A549 treated with CORT108297 at 1 μM for 4 hours (cell line): ENCODE measurements at places on chromosomes 11 and 22. TPM values are rescaled to one million over a fixed set of nuclear protein-coding genes. Genes with fewer than 3 reads are reported as not detected.

Gene DTX4
- 4.1 to 5.6 TPM (median 4.8 TPM) in 5 replicates for total RNA-seq

Gene MUC5AC
- total RNA-seq = 1.9 to 4.1 TPM (median 3.2 TPM) in 5 replicates

Gene KRTAP5-7
- total RNA-seq = not detected in 5 replicates

Gene SLC1A2
- total RNA-seq = 0.02 to 0.07 TPM (median 0.05 TPM) in 4 of 5 replicates, not detected in the other

Gene RASGRP2
- 1.0 to 1.5 TPM (median 1.1 TPM) in 5 replicates for total RNA-seq

Gene MIF
- total RNA-seq = 477 to 982 TPM (median 945 TPM) in 5 replicates

Gene TMEM86A
- total RNA-seq = 0.21 to 0.62 TPM (median 0.41 TPM) in 5 replicates

Gene MMP13
- total RNA-seq = 0.05 TPM in 2 of 5 replicates, not detected in the others

Gene OLFML1
- 0.03 TPM in 1 of 5 replicates, not detected in the others for total RNA-seq

Gene OR51E1
- total RNA-seq = not detected in 5 replicates

Gene ASPHD2
- total RNA-seq = 0.71 to 1.5 TPM (median 1.4 TPM) in 5 replicates

Gene TEX54
- total RNA-seq = not detected in 5 replicates

Gene C11orf21
- total RNA-seq = not detected in 5 replicates

Gene ART1
- total RNA-seq = not detected in 5 replicates

Gene MOGAT2
- not detected in 5 replicates for total RNA-seq

Gene CRYBB2
- total RNA-seq = not detected in 5 replicates

Gene DGCR6
- total RNA-seq = 0.63 to 1.7 TPM (median 1.3 TPM) in 5 replicates

Gene SHANK2
- total RNA-seq = 6.5 to 8.8 TPM (median 7.7 TPM) in 5 replicates

Gene MS4A6E
- not detected in 5 replicates for total RNA-seq

Gene DCDC1
- total RNA-seq = 0.28 to 0.69 TPM (median 0.57 TPM) in 5 replicates

Gene GAL
- 10.1 to 25.6 TPM (median 18.0 TPM) in 5 replicates for total RNA-seq

Gene USP2
- 0.33 to 0.53 TPM (median 0.42 TPM) in 5 replicates for total RNA-seq

Gene ABTB2
- 21.6 to 35.4 TPM (median 29.7 TPM) in 5 replicates for total RNA-seq

Gene OR8H3
- total RNA-seq = not detected in 5 replicates

Gene MAJIN
- not detected in 5 replicates for total RNA-seq

Gene HOATZ
- total RNA-seq = not detected in 5 replicates

Gene RNH1
- total RNA-seq = 128 to 190 TPM (median 178 TPM) in 5 replicates
